SHP77 treated with DMSO at 0.1 percent for 48 hours (cell line): ENCODE measurements at places on chromosomes 6 and 20.

DNA sequence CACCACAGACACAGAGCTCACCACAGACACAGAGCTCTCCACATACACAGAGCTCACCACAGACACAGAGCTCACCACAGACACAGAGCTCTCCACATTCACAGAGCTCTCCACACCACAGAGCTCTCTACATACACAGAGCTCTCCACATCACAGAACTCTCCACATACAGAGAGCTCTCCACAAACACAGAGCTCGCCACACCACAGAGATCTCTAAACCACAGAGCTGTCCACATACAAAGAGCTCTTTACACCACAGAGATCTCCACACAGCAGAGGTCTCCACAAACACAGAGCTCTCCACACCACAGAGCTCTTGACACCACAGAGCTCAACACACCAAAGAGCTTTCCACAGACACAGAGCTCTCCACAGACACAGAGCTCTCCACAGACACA is 55.8 kb downstream of the ERMARD start:
- DNase-seq, result no peak

DNA sequence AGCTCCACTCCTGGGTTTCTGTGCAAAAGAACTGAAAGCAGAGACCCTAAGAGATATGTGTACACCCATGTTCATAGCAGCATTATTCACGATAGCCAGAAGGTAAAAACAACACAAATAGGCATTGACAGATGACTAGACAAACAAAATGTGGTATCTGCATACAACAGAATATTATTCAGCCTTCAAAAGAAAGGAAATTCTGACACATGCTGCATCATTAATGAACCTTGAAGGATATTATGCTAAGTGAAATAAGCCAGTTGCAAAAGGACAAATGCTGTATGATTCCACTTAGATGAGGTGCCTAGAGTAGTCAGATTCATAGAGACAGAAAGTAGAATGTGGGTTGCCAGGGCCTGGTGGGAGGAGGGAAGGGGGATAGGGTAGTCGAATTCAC is 17.8 kb downstream of the AAR2 start:
- DNase-seq, result no peak

DNA sequence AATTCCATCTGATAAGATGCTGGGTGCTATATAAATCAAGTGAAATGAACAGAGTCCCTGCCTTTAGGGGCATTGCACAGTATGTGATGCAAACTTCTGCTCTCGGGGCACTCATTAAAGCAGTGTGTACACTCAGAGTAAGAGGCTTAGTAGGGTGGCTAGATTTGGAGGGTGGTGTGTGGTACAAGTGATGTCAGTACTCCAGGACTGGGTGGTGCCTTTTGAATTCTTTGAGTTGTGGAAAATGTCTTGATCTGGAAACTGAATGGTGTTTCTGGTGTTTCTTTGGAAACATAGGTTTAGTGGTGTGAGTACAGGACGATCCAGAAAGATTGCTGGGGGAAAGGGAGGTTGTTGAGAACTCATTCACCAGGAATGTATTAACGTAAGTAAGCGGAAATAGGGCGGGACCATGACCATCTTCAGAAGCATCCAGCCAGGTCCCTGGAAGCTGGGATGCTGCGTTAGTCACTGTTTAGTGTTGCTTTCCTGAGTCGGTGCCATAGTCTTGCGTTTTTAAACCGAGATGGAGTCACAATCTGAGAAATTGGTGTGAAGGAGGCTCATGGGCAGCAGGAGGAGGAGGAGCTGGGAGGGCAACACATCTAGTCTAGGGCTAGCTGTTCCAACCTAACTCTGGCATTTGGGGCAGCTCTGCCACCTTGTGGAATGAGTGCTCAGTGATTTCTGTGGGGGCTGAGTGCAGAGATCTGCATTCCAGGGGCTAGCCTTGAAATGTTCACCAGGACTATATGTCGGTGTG is 70.3 kb downstream of the SCAND1 start:
- peak; percentile 37 for DNase-seq

- no peak for DNase-seq
Observed at GRCh38 chr20:53984356-53985149, 85.8 kb downstream of the BCAS1 start.

DNA sequence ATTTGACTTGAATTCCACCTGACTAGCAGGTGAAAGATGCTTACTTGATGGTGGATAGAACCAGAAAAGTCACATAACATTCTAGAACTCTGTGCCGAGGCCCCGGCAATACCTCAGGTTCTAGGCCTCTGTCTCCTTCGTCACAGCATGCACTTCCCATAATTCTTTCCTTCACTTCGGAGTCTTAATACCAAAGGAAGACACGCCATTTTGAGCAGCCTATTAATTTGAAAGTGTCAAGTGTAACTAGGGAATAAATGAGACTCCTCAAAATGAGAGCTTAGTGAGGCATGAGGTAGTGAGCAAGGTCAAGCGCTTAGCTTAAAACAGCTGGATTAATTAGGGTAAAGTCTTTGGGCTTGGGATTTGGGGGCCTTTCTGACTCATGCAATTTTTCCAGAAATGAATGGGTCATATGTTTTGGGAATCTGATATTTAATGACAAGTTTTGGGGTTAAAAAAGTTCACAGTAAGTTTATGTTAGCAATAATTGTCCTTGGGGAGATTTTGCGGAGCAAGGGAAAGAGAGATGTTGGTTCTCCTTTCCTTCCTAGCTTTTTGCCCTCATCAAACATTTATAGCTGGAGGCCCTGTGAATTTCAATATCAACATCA is 29.1 kb upstream of the SGK1 start:
- DNase-seq, result no peak

- peak; percentile 57 for DNase-seq
Observed at GRCh38 chr20:63223121-63223825, 7.3 kb upstream of the YTHDF1 start.

- DNase-seq, result no peak
Observed at GRCh38 chr20:59047938-59048680, 5.5 kb upstream of the PRELID3B start.

DNA sequence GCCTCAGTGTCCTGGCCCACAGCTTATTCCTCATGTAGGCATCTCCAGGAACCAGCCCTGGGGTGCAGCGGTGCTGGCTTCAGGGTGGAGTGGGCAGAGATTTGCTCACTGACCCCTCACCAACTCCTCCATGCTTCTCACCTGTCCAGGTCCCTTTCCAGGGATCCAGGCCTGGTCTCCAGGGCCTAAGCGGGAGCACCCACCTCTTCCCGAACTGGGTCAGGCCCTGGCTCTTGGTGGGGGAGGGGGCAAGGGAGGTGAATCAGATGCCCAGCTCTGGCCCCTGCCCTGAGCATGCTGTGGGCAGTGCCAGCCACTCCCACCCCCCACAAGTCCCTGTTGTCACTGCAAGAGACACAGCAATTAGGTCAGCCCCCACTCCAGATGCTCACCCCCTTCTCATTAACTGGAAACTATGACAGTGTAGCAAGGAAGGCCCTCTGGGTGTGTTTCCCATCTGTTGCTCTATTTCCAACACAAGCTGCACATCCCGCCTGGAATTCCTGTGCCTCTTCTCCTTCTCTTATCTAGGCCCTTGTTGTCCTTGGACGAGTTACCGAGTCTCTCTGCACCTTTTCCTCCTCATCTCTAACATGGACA is 37.0 kb downstream of the MDFI start:
- no peak for DNase-seq

DNA sequence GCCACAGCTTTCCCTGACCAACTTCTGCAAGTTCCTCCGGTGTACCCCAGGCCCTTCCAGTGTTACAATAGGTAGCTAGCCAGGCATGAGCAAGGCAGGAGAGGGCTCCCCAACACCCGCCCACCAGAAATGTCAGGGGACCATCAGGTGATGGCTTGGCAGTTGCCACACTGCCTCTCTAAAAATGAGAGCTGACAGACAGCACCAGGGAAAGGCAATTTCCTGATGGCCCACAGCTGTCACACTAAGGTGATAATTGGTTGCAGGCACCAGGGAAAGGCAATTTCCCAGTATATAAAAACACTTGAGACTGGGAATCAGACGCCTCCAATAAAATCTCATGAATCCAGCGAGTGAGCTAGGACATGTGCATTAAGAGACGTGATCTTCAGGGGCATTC is 49.9 kb downstream of the PXDC1 start:
- DNase-seq, result no peak

DNA sequence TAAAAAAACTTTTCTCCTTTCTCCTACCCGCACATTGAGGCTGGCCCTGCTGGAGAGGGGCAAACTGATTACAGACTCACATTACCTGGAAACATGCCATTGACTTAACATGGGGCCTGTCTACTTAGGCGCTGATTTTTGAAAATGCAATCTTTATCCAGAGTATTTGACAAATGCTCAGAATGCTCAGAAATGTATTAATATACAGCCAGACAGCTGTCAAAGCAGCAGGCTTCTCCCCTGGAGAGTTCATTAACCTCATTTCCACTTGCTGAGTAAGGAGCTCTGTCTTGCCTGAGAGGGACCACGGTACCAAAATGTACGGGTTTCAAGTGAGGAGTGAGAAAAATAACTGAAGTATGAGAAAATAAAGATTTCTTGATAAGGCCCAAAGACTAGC is 95.7 kb downstream of the PAX1 start:
- no peak for DNase-seq

GRCh38 chr20:39333211-39333610 is 371.1 kb downstream of the DHX35 start:
- DNase-seq, result no peak

DNA sequence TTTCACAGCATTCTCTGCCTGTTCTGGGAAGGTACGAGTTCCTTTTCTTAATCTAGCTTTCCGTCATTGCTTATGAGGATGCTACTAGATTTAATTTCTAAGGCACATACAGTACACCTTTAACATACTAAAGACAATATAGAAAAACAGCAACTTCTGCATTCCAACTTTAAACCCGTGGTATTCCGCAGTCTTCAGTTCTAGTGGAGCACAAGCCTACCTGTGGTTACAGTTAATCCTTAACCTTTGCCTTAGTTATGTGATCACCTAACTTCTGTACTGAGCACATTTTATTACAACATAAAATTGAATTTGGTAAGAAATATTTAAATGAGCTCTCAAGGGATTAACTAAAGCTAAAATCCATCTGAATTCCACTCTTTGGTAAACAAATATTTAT is 289.5 kb downstream of the BTBD9 start:
- DNase-seq, result no peak

GRCh38 chr6:36807750-36808149 is 31.5 kb downstream of the CPNE5 start:
- no peak for DNase-seq

- DNase-seq, result no peak
Observed at GRCh38 chr6:44730771-44731391, 343.4 kb downstream of the CDC5L start.

GRCh38 chr20:1206366-1207148 is 3.3 kb downstream of the C20orf202 start:
- no peak for DNase-seq

DNA sequence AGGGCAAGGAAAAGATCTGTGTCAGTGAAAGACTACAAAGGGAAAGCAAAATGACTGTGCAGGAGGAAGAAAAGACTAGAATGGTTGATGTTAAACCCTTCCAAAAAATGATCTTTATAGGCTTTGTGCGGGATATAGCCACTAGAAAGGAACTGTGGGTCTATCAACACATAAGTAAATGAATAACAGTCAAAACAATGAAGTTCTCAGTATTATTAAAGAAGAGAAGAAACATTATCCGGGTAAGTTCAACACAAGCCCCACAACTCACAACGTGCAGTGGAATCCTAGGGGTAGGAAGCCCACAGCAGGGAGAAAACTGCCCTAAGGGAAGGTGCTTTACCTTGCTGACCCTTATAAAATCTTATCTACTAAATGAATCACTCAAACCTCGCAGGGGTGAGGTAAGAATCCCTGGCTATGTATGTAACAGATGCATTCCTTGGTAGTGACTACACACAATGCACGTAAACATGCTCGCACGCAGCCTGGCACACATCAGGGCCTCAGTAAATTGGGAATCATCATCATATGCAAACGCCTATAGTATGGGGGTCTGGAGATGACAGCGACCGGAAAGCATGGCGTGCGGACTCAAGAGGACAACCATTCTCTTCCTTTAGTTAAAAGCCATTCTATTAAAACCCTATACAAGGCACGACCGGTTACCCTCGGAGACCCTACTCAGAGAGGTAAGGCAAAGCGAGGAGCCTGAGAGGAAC is 11.3 kb downstream of the TFAP2A start:
- DNase-seq, result no peak

DNA sequence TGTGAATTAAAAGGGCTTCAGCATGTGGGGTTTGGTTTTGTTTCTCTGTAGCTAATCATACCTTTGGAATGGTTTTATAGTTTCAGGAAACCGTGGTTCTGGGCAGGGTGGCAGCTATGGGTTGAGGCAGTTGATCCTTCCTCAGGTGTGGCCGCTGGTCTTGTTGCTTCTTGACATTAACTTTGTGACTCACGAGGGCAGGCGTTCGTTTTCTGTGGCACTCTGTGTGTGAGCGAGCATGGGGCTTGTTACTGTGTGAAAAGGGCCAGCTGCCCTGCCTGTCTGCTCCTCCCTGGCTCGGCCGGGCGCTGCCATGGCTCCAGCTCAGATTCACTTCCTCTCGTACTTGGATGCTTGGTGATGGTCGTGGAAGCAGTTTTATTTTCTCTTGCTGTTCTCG is 16.2 kb downstream of the DNAJC5 start:
- DNase-seq, result no peak

DNA sequence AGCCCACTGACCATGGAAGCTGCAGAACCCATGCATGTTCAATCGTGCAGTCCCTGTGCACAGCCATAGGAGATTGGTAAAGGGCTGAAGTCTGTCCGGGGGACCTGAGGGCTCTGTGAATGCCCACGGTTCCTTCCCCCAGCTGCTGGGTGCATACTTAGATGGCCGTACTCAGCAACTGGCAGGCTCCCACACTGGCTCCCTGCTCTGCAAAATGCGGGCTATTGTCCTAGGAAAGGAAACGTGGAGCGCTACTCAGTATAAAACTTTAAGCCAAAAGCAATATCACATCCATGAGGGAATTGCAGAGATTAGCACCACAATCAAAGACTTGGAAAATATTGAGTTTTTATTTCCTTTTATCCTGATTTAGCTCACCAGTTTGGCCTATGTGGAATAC is 202.0 kb downstream of the WDR27 start:
- no peak for DNase-seq

GRCh38 chr6:124964764-124965105 is 2.5 kb downstream of the RNF217 start:
- no peak for DNase-seq

- no peak for DNase-seq
Observed at GRCh38 chr6:91088976-91089375, 502.1 kb upstream of the MAP3K7 start.

GRCh38 chr20:23305098-23305497 is 45.5 kb upstream of the NXT1 start:
- no peak for DNase-seq
